Stimulated activated CD8-positive, alpha-beta memory T cell treated with anti-CD3 and anti-CD28 coated beads, Interleukin-4, amount 100 ng/mL, for 1 hour (primary cell): ENCODE measurements at places on chromosomes 2 and 18.

GRCh38 chr2:85989288-85989865 lies 100.6 kb upstream of the ST3GAL5 start:
- DNase-seq: no peak

GRCh38 chr18:3269241-3269913 lies 7.4 kb downstream of the MYL12B start:
- no peak for DNase-seq

GRCh38 chr18:73897517-73897916 lies 250.1 kb downstream of the FBXO15 start:
- DNase-seq: no peak

DNA sequence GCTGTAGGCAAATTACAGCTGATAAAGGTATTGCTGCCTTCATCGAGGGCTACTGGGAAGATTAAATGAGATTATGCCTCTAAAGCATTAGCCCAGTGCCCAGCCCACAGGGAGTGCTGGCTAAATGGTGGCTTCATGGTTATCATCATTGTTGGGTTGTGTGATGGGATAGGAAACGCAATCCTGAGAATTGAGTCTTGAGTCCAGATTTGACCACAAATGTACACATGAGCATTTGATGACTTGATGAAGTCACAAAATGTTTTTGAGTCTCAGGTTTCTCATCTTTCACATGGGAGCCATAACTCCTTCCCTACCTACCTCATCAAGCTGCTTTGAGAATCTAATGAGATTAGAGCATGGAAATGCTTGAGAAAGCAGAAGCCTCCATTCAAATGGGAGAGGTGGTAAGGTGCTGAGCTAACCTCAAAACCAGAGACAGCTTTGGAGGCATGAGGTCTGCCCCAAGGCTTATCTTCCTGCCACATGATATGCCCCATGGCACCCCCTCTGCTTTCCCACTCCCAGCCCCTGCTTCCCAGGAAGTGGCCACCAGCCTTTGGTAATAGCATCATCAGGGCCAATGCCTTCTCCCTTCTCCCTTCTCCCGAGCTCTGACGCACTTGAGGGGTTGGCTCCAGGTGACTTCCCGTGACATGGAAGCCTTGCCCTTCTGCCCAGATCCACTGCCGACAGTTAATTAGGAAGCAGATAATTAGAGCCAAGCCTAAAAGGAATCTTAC lies 149.4 kb upstream of the EPAS1 start:
- no peak for DNase-seq

DNA sequence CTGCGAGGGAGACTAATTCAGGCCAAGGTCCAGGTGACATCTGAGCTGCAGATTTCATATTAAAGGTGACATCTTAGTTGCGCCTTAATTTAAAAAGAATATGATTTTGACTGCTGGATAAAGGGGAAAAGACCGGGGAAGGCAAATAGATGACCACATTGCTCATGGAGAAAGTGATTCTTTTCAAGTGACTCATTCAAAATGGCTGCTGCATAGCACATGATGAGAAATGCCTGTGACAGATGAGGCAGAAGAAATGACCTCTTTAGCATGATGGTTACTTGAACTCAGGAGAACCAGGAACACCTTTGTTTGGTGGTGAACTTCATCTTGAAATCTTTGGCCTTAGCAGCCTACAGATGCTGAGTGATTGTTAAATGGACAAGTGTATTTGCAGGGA lies 385.8 kb upstream of the TRIB2 start:
- DNase-seq: no peak

GRCh38 chr2:231583982-231584381 lies 8.7 kb upstream of the TEX44 start:
- no peak for DNase-seq

DNA sequence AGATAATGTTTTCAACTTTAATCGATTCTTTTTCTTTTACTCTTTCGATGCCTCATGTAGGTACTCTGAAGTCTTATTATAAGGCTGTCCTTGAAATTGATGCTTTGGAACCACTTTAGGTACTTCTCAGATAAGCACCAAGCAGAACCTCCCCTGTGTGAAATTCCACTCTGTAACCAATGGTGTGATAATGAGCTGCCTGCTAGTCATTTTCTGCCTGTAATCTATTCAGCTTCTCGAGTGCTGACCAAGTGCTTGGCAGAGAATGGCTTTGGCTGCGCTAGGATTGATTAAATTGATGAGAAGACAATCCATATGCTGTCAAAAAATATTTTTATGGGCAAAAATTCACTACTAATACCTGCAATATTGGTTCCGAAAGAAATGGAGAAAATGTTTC lies 132.1 kb upstream of the STON1 start:
- no peak for DNase-seq

- peak; percentile 13 for DNase-seq
Measured at GRCh38 chr2:6864923-6865345, 773 bp downstream of the CMPK2 start.

DNA sequence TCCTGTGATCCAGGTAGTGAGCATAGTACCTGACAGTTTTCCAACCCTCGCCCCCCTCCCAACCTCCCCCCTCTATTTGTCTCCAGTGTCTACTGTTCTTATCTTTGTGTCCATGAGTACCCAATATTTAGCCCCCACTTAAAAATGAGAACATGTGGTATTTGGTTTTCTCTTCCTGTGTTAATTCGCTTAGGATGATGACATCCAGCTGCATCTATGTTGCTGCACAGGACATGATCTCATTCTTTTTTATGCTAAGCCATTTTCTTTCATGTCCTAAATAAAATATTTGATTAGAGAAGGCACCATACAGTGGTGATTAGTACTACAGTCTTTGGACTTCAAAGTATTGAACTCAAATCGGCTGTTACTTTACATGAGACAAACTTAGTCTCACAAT lies 1087.9 kb downstream of the CBLN2 start:
- DNase-seq: no peak

DNA sequence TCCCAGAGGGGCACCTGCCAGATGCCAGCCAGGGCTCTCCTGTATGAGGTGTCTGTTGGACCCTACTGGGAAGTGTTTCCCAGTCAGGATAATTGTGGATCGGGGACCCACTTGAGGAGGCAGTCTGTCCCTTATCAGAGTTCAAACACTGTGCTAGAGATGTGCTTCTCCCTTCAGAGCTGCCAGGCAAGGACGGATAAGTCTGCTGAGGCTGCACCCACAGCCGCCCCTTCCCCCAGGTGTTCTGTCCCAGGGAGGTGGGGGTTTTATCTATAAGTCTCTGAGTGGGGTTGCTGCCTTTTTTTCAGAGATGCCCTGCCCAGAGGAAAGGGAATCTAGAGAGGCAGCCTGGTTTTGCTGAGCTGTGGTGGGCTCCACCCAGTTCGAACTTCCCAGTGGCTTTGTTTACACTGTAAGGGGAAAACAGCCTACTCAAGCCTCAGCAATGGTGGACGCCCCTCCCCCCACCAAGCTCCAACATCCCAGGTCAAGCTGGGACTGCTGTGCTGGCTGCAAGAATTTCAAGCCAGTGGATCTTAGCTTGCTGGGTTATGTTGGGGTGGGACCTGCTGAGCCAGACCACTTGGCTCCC lies 324.0 kb upstream of the SETBP1 start:
- DNase-seq: no peak

DNA sequence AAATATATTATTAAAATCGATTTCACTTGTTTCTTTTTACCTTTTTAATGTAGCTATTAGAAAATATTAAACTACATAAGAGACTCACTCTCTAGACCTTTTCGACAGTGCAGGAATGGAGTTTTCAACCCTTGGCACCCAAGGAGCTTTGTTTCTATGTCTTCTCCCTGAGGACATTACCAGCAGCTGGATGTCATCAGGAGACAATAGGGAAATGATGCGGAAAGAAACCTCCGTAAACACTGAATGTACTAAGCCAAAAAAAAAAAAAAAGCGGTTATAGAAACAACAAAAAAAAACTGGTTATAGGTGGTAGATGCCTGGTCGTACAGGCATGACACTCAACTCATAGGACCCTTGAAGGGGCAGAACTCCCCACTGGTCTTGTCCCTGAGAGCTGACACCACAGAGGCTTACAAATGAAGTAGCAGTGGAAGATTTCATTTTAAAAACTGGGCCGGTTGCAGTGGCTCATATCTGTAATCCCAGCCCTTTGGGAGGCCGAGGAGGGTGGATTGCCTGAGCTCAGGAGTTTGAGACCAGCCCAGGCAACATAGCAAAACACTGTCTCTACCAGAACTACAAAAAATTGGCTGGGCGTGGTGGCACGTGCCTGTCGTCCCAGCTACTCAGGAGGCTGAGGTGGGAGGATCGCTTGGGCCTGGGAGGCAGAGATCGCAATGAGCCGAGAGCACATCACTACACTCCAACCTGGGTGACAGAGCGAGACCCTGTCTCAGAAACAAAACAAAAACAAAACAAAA lies 23.8 kb downstream of the THAP4 start:
- DNase-seq: no peak

DNA sequence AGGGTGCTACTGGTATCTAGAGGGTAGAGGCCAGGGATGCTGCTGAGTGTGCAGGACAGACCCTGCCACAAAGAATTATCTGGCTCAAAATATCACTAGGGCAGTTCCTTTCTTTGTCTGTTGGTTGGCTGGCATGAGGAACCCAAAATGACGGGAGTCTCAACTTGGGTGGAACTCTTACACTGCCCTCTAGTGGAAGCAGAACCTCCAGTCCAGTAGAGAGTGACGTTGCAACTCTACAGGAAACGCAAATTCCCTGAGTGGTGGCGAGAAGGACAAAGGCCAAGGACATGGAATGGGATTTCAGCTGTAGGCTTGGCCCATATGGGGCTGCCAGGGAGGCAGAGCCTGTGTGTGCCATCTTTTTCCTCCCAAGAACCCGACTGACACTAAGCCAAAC lies 47.1 kb downstream of the COPS8 start:
- no peak for DNase-seq

DNA sequence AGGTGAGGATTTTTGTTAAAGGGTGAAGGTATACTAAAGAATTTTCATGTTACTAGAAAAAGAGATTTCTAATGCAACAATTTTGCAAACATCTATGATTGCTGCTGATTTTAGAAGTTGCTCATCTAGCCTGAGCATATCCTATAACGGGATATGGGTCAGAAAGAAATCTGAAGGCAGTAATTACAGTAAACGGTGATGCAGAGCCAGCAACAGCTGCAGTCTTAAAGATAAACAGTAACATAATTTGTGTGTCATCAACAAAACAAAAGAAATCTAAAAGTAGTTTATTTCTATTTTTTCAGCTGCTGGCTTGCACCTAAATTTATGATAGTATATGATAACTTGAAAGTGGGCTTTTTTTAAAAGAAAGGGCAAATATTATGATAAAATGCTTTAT lies 215.7 kb downstream of the SLC4A10 start:
- no peak for DNase-seq

DNA sequence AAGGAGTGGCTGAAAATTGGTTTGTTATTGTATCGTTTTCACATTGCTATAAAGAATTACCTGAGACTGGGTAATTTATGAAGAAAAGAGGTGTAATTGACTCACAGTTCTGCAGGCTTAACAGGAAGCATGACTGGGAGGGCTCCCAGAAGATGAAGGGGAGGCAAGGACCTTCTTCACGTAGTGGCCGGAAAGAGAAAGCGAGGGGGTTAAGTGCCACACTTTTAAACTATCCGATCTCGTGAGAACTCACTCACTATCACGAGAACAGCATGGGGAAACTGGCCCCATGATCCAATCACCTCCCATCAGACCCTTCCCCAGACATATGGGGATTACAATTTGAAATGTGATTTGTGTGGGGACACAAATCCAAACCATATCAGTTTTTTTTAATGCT lies 81.6 kb downstream of the FBXO15 start:
- DNase-seq: no peak

DNA sequence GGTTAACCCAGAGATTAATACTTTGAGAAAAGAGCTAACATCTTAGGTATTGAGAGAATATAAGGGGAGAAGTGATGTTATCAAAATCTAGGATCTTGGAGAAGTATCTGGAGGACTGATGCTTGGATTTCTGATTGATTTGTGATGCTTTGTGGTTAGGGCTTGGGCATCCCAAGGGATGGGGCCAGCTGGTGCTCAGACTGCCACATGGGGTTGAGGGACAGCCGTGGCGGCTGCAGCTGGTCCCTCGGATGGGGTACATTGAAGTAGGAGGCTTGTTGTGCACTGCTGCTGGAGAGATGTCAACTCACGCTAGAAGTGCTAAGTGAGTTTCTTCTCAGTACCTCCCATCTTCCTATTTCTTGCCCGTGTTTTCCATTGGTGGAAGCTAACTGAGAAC lies 22.4 kb downstream of the HRH4 start:
- no peak for DNase-seq

DNA sequence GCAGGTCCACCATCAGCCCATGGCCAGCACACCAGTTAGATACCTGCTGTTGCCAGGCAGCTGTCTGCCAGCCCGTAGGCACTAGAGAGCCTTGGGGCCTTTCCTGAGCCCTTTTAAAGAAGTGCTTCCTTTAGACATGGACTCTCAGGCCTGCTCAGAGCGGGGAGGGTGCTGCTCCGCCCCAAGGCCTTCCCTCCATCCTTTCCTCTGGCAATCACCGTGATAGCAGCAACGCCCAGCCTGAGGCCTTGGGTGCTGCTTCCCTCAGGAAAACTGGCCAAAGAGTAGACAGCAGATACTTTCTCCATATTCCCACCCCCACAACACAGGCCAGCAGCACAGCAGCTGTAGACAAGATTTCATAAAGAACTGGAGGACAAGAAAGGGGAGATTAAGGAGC lies 22.3 kb upstream of the C1QL2 start:
- no peak for DNase-seq

- DNase-seq: no peak
Measured at GRCh38 chr18:43422518-43422917, 145.2 kb upstream of the SYT4 start.
